Activated CD4-positive, CD25-positive, alpha-beta regulatory T cell treated with anti-CD3 and anti-CD28 coated beads, Interleukin-2, amount 50 U/mL, for 16 hours (primary cell): ENCODE measurements at places on chromosomes 4 and X.

DNA sequence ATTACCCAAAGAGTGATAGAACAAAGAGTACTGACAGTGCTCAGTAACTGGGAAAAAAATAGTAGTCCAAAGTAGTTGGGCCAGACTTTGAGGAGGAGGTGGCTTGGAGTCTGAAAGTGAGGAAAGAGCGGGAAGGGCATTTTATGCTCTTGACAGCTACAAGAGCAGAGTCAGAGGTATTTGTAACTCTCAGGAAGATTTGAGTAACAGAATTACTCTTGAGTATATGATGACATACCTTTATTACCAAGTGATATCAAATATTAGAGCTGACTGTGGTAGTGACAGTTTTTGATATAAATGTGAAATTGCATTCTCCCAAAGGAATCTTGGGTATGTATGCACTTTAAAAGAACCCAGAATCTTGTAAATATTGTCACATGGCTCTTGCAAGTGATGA is 2.2 kb downstream of the SLAIN2 start:
- DNase-seq: no peak

DNA sequence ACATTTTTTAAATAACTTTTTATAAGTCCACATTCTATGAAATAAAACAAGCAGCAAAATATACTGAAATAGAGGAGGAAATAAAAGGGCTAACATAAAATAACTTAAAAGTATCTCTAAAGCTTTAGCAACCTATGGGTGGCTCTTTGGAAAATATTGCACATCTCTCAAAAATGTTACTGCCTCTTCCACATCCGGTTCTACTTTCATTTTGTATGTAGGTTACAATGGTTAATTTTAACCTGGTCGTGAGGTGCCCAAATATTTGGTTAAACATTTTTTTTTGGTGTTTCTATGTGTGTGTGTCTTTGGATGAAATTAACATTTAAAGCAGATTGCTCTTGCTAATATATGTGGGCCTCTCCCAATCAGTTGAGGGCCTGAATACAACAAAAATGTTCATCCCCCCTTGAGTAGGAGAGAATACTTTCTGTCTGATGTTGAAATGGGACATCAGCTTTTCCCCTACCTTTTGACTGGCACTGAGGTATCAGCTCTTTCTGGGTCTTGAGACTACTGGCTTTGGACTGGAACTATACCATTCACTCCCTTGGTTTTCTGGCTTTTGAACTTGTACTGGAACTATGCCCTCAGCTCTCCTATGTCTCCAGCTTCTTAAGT is 353.0 kb downstream of the ADAM29 start:
- no peak for DNase-seq

GRCh38 chr4:110944501-110944900 is 321.6 kb upstream of the PITX2 start:
- no peak for DNase-seq

GRCh38 chr4:138961129-138961528 is 54.5 kb upstream of the NOCT start:
- no peak for DNase-seq

DNA sequence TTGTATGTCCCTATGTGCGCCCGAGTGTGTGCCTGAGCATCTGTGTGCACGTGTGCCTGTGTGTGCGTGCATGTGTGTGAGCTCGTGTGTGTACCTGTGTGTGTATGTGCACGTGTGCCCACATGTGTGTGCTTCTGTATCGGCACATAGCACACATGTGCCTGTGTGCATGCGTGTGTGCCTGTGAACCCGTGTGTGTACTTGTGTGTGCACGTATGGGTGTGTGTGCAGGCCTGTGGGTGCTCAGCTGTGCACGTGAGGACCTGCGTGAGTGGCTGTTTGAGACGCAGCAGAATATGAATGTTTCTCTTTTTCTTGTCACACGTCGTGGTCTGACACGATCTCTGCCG is 4.3 kb downstream of the AKAP17A start:
- DNase-seq: no peak

GRCh38 chr4:74308215-74308614 is at the start of gene EPGN:
Gene EPGN, plus strand, starts transcription at chr4:74308470. Its CDS starts 64 bp downstream, at chr4:74308534.
- no peak for DNase-seq

DNA sequence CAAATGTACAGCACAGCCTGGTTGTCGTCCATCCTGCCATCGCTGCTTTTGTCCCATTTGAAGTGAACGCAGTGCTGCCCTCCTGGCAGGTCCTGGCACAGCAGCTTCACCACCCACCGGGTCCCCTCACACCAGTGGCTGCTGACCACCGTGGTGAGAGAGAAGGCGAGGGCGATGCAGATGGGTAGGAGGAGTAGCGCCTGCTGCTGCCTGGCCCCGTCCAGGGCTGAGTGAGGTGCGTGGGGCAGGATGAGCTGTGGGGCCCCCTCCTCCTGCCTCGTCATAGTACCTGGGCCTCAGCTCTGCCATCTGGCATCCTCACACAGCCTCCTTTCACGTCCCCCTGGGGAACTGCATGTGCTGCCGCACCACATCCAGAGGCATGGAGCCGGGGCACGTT is 1.8 kb downstream of the DCAF8L2 start:
- no peak for DNase-seq
